SJSA1 (cell line): ENCODE measurements at places on chromosomes 12 and 14. TPM values are rescaled to one million over a fixed set of nuclear protein-coding genes. Genes with fewer than 3 reads are reported as not detected.

PTPRR gene
- 1.6 and 3.4 TPM in 2 replicates for total RNA-seq

GZMB gene
- total RNA-seq, result 0.26 TPM in 1 of 2 replicates, not detected in the other

KLHL33 gene
- not detected in 2 replicates for total RNA-seq

TAS2R8 gene
- not detected in 2 replicates for total RNA-seq

PCED1B gene
- 0.39 and 13.1 TPM in 2 replicates for total RNA-seq

TAS2R9 gene
- total RNA-seq, result not detected in 2 replicates

- peaks cover 9% of the 10 kb centered on the region for H3K4me1 ChIP-seq
- no peak overlapping the region for H3K4me3 ChIP-seq
- H3K36me3 ChIP-seq, result no peaks in the 10 kb centered on the region
- H3K27ac ChIP-seq, result no peak overlapping the region
These were observed 51.0 kb downstream of the NFKBIA start for GRCh38 chr14:35353409-35354172.

DNA sequence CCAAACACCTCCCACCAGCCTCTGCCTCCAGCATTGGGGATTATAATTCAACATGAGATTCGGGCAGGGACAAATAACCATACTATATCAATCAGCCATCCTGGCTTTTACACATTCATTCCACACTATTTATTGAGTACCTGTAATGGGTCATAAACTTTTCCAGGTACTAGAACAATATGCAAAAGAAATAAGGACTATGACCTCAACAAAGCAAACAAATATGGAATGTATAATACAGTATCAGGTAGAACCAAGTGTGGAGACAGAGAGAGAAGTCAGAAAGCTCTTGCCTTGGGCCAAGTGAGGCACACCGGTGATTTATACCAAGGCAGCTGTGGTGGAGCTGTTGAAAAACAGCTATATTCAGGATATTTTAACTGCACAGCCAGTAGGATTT is 116.3 kb downstream of the TSPAN8 start:
- H3K27me3 ChIP-seq, result no peaks in the 10 kb centered on the region
- no peak overlapping the region for H3K4me3 ChIP-seq
- no peak for DNase-seq
- H3K27ac ChIP-seq, result no peak overlapping the region
- H3K4me1 ChIP-seq, result 0 out of 2 replicates have a peak, but pooled peaks cover 4% of the 10 kb centered on the region
- no peaks in the 10 kb centered on the region for H3K36me3 ChIP-seq

GRCh38 chr12:93380480-93381121 is 2.9 kb downstream of the NUDT4 start:
- no peaks in the 10 kb centered on the region for H3K27me3 ChIP-seq
- no peak overlapping the region for H3K27ac ChIP-seq
- peaks cover 14% of the 10 kb centered on the region for H3K36me3 ChIP-seq
- peak; percentile 37 for DNase-seq

DNA sequence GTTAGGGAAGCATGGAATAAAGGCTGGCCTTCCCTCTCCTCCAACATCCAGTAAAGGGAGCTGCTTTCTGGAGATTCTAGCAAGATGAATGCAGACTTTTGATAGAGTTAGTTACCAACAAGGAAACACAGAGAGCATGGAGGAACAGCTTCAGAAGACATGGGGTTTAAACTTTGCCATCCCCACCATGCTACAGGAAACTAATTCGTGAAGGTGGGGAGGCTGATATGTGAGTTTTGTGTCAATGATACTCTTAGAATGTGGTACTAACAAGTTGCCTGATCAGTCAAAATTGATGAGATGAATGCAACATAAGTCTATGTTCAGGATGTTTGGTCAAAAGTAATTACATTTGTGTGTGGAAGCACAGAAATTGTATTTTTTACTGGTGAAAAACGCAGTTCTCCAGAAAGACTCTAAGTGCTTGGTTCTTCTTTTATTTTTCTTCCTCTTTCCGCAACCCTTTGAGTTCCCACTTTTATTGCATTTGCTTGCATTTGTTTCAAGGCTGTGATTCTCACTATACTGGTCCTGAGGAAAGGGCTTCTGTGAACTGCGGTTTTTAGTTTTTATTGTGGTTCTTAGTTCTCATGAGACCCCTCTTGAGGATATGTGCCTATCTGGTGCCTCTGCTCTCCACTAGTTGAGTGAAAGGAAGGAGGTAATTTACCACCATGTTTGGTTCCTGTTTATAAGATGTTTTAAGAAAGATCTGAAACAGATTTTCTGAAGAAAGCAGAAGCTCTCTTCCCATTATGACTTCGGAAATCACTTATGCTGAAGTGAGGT is at the start of gene CLEC4A:
CLEC4A (plus strand) TSS at position 494 of the 789 bp plus-strand sequence; CDS start at position 756, 262 bp downstream.
- H3K36me3 ChIP-seq, result no peaks in the 10 kb centered on the region
- no peaks in the 10 kb centered on the region for H3K27me3 ChIP-seq
- H3K27ac ChIP-seq, result no peak within 1 kb of the TSS
- H3K4me1 ChIP-seq, result no peaks in the 10 kb centered on the region
- no peak for DNase-seq
- H3K4me3 ChIP-seq, result no peak within 1 kb of the TSS

DNA sequence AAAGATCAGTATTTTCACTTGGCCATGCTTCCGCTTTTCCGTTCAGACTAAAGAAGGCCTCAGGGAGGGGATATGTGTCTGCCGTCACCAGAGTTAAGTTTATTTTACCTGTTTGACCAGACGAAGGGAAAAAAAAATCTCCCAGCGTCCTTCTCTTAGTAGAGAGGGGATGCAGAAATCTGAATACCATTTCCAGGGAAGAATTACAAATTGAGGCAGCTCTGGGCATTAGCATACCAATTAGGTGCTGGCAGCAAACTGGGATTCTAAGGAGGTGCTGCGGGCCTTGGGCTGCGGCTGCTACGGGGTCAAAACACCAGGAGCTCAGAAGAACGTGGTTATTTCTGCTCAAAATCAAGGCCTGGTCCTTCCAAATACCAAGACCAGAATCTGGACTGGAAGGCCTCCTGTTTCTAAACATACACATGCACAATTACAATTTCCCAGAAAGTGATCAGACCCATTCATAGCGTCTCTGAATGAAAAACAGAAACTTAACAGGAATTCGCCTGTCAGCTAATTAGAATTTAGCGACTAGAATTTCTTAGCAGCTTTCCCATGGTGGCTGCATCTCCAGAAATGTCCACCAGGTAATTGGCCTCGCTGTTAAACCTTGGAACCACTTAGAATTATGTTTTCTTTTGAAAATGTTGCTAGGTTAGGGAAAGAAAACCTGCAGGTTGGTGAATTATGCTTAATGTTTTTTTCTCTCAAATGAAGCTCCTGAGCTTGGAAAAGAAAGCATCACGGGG is 617.0 kb downstream of the VRK1 start:
- no peaks in the 10 kb centered on the region; the same call in 1 of the 2 replicates for H3K27me3 ChIP-seq
- no peak for DNase-seq
- no peak overlapping the region for H3K27ac ChIP-seq
- no peaks in the 10 kb centered on the region for H3K4me1 ChIP-seq
- no peaks in the 10 kb centered on the region for H3K36me3 ChIP-seq
- no peak overlapping the region for H3K4me3 ChIP-seq

- H3K4me3 ChIP-seq, result no peak overlapping the region
- no peaks in the 10 kb centered on the region for H3K36me3 ChIP-seq
- H3K27ac ChIP-seq, result peak overlapping the region; percentile 51
- peaks cover 82% of the 10 kb centered on the region for H3K4me1 ChIP-seq
- no peaks in the 10 kb centered on the region for H3K27me3 ChIP-seq
These were observed 141.2 kb downstream of the MED13L start for GRCh38 chr12:116136340-116136739.

- H3K4me3 ChIP-seq, result no peak overlapping the region
- no peak for DNase-seq
- no peak overlapping the region for H3K27ac ChIP-seq
These were observed 49.5 kb downstream of the ATP2A2 start for GRCh38 chr12:110330544-110330943.

DNA sequence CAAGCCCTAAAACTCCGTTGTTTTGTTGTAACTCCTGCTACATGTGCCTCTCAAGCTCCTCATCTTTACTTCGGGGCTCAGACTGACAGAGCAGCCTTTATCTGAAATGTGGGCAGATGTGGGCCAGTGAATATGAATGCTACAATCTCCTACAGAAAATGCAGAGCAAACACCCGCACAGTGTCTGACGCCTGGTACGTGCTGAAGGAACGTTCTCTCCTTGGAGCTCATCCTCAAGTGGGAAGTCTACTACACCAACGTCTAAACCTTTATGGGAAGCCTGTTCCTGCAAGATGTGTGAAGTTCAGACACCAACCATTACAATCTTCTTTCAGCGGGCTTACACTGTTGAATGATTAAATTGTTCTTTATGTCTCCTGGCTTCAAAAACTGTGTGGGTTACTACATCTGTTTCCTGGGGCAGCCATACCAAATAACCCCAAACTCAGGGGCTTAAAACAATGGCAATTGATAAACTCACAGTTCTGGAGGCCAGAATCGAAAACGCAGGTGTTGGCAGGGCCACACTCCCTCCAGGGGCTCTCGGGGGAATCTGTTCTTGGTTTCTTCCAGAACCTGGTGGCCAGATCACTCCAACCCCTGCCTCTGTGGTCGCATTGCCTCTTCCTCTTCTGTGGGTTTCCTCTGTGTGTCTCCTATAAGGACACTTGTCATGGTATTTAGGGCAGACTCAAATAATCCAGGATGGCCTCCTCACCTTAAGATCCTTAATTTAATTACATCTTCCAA is 179.7 kb upstream of the PLXNC1 start:
- H3K4me3 ChIP-seq, result no peak overlapping the region
- no peaks in the 10 kb centered on the region for H3K36me3 ChIP-seq
- DNase-seq, result no peak
- H3K27me3 ChIP-seq, result no peaks in the 10 kb centered on the region

- no peak overlapping the region for H3K27ac ChIP-seq
- no peaks in the 10 kb centered on the region for H3K36me3 ChIP-seq
These were observed 36.1 kb upstream of the ANKRD9 start for GRCh38 chr14:102545461-102546265.

DNA sequence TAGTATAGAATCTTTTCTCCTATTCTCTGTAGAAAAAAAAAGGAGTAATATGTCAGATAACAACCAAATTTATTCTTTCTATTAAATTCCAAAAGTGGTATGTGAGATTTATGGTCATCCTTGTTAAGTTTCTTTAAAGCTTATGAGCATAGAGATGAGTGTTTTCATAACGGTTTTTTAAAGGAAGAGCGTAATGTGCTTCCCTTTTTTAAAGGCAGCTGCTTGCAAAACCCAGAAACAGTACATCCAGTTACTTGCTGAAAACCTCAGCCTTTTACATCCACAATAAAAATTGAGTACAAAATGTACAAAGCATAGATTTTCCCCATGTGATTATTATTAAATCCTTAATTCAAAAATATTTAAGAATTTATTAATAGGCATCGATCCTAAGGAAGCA is 53.6 kb upstream of the CD163 start:
- H3K4me3 ChIP-seq, result no peak overlapping the region
- no peaks in the 10 kb centered on the region for H3K36me3 ChIP-seq
- DNase-seq, result no peak
- no peak overlapping the region for H3K27ac ChIP-seq
- 0 out of 2 replicates have a peak, but pooled peaks cover 3% of the 10 kb centered on the region for H3K4me1 ChIP-seq
- no peaks in the 10 kb centered on the region for H3K27me3 ChIP-seq

DNA sequence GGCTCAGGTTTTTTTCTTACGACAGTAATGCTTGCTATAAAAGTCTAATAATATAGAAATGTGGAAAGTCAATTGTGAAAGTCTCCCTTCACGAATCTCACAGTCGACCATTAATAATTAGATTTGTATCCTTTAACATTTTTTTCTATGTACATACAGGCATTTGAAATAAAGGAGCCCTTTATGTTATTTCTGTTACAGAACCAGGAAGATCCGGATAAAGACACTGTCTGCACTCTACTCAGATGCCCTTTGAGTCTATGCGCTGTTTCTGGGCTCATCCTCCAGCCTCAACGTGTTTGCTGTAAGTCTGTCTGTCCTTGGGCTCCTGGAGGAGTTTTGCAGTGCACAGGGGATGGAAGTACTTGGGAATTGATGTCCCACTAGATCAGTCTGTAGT is 212.2 kb upstream of the ATP2B1 start:
- H3K27me3 ChIP-seq, result no peaks in the 10 kb centered on the region
- DNase-seq, result no peak
- H3K4me1 ChIP-seq, result no peaks in the 10 kb centered on the region
- H3K36me3 ChIP-seq, result no peaks in the 10 kb centered on the region
- H3K27ac ChIP-seq, result no peak overlapping the region

DNA sequence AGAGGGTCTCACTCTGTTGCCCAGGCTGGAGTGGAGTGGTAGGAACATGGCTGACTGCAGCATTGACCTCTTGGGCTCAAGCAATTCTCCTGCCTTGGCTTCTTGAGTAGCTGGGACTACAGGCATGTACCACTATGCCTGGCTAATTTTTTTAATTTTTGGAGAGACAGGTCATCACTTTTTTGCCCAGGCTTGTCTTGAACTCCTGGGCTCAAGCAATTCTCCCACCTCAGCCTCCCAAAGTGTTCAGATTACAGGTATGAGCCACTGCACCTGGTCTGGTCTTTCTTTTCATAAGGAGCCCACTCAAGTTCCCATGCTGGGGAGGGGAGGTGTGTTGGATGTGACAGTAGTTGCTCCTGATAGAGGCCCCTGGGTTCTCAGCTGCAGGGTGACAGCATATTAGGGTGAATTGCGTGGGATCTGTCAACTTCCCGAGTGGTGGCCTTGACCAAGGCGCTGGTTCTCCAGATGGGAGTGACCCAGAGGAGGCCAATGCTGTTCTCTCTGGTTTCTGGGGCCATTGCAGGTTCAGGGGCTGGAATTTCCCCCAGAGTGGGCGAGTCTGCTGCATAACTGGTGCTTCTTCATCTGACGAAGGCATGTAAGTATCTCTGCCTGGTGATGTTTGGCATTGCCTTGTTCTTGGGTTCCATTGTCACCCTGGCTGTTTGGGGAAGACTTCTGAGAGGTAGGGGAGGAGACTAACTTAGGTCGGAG is 52.4 kb upstream of the ESRRB start:
- no peak overlapping the region for H3K4me3 ChIP-seq
- H3K4me1 ChIP-seq, result no peaks in the 10 kb centered on the region
- no peaks in the 10 kb centered on the region; the same call in 1 of the 2 replicates for H3K27me3 ChIP-seq
- H3K36me3 ChIP-seq, result no peaks in the 10 kb centered on the region
- DNase-seq, result no peak
